ENCODE measurements at places on chromosomes 3 and 15. TPM values are rescaled to one million over a fixed set of nuclear protein-coding genes. Genes with fewer than 3 reads are reported as not detected.

The KATNBL1 gene
- total RNA-seq = 31.4 TPM

The CHAC1 gene
- 5.5 TPM for total RNA-seq

The C3orf52 gene
- 12.5 TPM for total RNA-seq

The IGSF11 gene
- 4.4 TPM for total RNA-seq

The IL16 gene
- total RNA-seq = not detected

The MKRN2OS gene
- not detected for total RNA-seq

The AP3B2 gene
- total RNA-seq = 0.45 TPM

The RBP2 gene
- not detected for total RNA-seq

The IQCH gene
- total RNA-seq = 2.4 TPM

The STRA6 gene
- 71.4 TPM for total RNA-seq

The PDZRN3 gene
- not detected for total RNA-seq

The GPR149 gene
- not detected for total RNA-seq

The ZKSCAN7 gene
- not detected for total RNA-seq

The EIF5A2 gene
- 10.3 TPM for total RNA-seq

The CHRFAM7A gene
- 6.6 TPM for total RNA-seq

The SLC22A13 gene
- not detected for total RNA-seq

The WWTR1 gene
- 115 TPM for total RNA-seq

The LIPH gene
- 7.5 TPM for total RNA-seq

The ATP6V1A gene
- total RNA-seq = 20.5 TPM

The ZNF501 gene
- total RNA-seq = not detected

The RHOV gene
- 5.1 TPM for total RNA-seq

The HYAL1 gene
- 0.80 TPM for total RNA-seq

The ACKR4 gene
- total RNA-seq = not detected

The STRIT1 gene
- total RNA-seq = not detected

The SPINT1 gene
- 1.2 TPM for total RNA-seq

The CCDC39 gene
- not detected for total RNA-seq

The CASR gene
- not detected for total RNA-seq

The TRAIP gene
- 14.9 TPM for total RNA-seq

The TF gene
- 0.60 TPM for total RNA-seq

The SOX14 gene
- total RNA-seq = not detected

The CP gene
- 7.0 TPM for total RNA-seq

The ASB14 gene
- not detected for total RNA-seq

The KNG1 gene
- total RNA-seq = not detected

The LOXL1 gene
- total RNA-seq = 0.34 TPM

The MYEF2 gene
- total RNA-seq = 21.2 TPM

The PLA2G4B gene
- 2.2 TPM for total RNA-seq

The LAMB2 gene
- total RNA-seq = 114 TPM

The ZNF662 gene
- not detected for total RNA-seq

The PIERCE2 gene
- total RNA-seq = 5.6 TPM

The GOLGA6L1 gene
- not detected for total RNA-seq

The RPP14 gene
- 11.4 TPM for total RNA-seq

The LYSMD4 gene
- total RNA-seq = 3.9 TPM

The XCR1 gene
- total RNA-seq = not detected

The PIK3CB gene
- total RNA-seq = 16.1 TPM

The PSMD6 gene
- 74.5 TPM for total RNA-seq

The SEC61A1 gene
- 129 TPM for total RNA-seq

The ARGFX gene
- not detected for total RNA-seq

The ONECUT1 gene
- total RNA-seq = 0.51 TPM

The OXTR gene
- total RNA-seq = 9.2 TPM

The EXD1 gene
- not detected for total RNA-seq

The FXR1 gene
- 107 TPM for total RNA-seq

The ADGRG7 gene
- not detected for total RNA-seq

The LSMEM2 gene
- not detected for total RNA-seq

The PPP1R14D gene
- not detected for total RNA-seq

The ISLR gene
- not detected for total RNA-seq

The GPR156 gene
- total RNA-seq = 0.34 TPM

All from A549 treated with ZK216348 at 1 μM for 4 hours (cell line).